ENCODE measurements at places on chromosomes 1 and 21.
A peak's percentile ranks its signal among the peaks of the same experiment; 100 is the strongest.

GRCh38 chr1:25645637-25646400 is 29.2 kb downstream of the MAN1C1 start:
- DNase-seq: no peak

DNA sequence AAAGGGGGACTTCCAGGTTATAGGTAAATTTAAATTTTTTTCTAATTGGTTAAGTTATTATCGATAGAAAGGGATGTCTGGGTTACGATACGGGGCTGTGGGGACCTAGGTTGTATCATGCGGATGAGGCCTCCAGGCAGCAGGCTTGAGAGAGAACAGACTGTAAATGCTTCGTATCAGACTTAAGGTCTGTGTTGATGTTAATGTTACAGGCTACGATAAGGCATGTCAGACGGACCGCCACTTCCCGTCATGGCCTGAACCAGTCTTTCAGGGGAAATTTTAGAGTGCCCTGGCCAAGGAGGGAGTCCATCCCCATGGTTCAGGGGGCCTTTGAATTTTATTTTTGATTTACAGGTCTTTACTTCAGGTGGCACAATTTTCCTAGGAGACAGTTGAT is 16.7 kb downstream of the ABCG1 start:
- no peak for DNase-seq

GRCh38 chr1:18575620-18576019 is 55.0 kb upstream of the PAX7 start:
- no peak for DNase-seq

DNA sequence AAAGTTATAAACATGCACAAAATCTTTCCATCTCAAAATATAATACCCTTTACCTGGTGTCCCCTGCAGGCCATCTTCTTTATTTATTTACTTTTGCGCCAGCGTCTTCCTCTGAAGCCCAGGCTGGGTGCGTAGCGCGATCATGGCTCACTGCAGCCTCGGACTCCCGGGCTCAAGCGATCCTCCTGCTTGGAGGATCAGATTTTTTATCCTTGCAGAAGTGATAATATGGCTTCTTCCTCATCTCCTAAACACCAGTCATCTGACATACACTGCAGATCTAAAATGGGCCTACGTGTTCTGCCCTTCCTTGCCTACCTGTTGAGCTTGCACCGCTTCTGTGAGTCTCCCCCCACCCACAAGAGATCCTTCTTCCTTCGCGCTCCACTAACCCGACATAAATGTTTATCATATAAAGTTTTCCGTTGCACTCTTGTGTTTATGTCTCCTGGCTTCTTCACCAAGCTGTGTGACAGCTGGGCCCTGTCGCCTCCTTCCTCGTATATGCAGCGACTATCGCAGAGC is 506 bp upstream of the SRP9 start:
- no peak for DNase-seq

- DNase-seq: no peak
Measured at GRCh38 chr1:194280463-194280862, 1094.0 kb upstream of the B3GALT2 start.

DNA sequence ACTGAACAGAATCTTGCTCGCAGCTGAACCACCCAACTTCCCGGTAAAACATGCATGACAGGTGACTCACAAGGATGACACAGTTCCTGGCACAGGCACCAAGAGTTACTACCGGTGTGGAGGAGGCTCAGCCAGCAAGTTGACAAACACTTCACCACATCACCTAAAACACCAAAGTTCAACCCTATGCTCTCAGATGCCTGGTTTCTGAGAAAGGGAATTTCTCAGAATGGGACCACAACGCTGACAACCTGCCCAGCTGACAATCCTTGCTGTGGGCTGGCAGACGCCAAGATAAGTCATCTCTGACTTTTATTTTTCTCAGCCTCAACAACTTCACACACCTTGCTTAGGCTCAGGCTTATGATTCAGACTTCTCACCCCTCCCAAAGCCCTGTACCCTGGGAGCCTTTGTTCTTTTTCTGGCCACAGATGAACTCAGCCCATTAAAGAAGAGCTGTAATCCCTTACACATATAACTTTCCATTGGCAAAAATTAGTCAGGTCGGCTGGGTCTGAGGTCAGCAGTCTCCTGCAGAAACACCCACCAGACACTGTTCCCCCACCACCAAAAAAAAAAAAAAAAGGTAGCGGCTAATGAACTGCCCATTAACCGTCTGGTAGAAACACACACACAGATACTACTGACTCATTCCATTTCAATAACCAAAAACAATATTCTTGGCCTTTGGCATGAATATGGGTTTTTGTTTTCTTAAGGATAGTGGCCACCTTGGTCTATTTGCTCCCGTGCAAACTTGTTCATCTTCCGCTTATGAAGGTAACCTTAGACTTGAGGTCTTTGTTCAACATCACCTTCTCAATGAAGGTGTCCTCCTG is 10.8 kb upstream of the TIAM1 start:
- DNase-seq: peak; percentile 31

- no peak for DNase-seq
Measured at GRCh38 chr1:164265232-164265631, 293.8 kb upstream of the PBX1 start.

Data from fibroblast of the conjunctiva (primary cell).